ENCODE measurements at places on chromosomes 16 and 17. TPM values are rescaled to one million over a fixed set of nuclear protein-coding genes. Genes with fewer than 3 reads are reported as not detected.
A peak's percentile ranks its signal among the peaks of the same experiment; 100 is the strongest.

The DNASE1L2 gene
- 1.6 TPM for total RNA-seq

The TACO1 gene
- total RNA-seq, result 18.3 TPM

The SPATA32 gene
- not detected for total RNA-seq

The DNAH9 gene
- 0.62 TPM for total RNA-seq

The GPR179 gene
- total RNA-seq, result not detected

The FLCN gene
- 16.3 TPM for total RNA-seq

The SHBG gene
- total RNA-seq, result not detected

The GPR142 gene
- not detected for total RNA-seq

The MTSS2 gene
- 22.1 TPM for total RNA-seq

- H3K4me1 ChIP-seq, result peaks cover 11% of the 10 kb centered on the region
- no peaks in the 10 kb centered on the region for H3K27me3 ChIP-seq
- no peak overlapping the region for H3K27ac ChIP-seq
- H3K4me3 ChIP-seq, result no peak overlapping the region
- H3K36me3 ChIP-seq, result no peaks in the 10 kb centered on the region
Observed at GRCh38 chr17:17934214-17934613, 38.0 kb downstream of the TOM1L2 start.

GRCh38 chr16:17396762-17397498 lies 73.8 kb downstream of the XYLT1 start:
- H3K36me3 ChIP-seq, result no peaks in the 10 kb centered on the region
- H3K27ac ChIP-seq, result no peak overlapping the region
- no peak overlapping the region for H3K4me3 ChIP-seq
- DNase-seq, result no peak
- H3K4me1 ChIP-seq, result peaks cover 31% of the 10 kb centered on the region

- DNase-seq, result no peak
- H3K4me3 ChIP-seq, result no peak overlapping the region
- H3K27me3 ChIP-seq, result no peaks in the 10 kb centered on the region
- H3K36me3 ChIP-seq, result no peaks in the 10 kb centered on the region
Observed at GRCh38 chr16:69412287-69412686, 12.1 kb upstream of the CYB5B start.

GRCh38 chr16:5972747-5973146 lies 875.2 kb upstream of the EEF2KMT start:
- H3K36me3 ChIP-seq, result no peaks in the 10 kb centered on the region
- H3K27me3 ChIP-seq, result no peaks in the 10 kb centered on the region
- no peak for DNase-seq

GRCh38 chr16:27185776-27186130 lies 17.6 kb upstream of the KDM8 start:
- no peaks in the 10 kb centered on the region for H3K36me3 ChIP-seq
- H3K4me1 ChIP-seq, result no peaks in the 10 kb centered on the region
- H3K27me3 ChIP-seq, result no peaks in the 10 kb centered on the region
- no peak overlapping the region for H3K4me3 ChIP-seq
- no peak overlapping the region for H3K27ac ChIP-seq
- no peak for DNase-seq

DNA sequence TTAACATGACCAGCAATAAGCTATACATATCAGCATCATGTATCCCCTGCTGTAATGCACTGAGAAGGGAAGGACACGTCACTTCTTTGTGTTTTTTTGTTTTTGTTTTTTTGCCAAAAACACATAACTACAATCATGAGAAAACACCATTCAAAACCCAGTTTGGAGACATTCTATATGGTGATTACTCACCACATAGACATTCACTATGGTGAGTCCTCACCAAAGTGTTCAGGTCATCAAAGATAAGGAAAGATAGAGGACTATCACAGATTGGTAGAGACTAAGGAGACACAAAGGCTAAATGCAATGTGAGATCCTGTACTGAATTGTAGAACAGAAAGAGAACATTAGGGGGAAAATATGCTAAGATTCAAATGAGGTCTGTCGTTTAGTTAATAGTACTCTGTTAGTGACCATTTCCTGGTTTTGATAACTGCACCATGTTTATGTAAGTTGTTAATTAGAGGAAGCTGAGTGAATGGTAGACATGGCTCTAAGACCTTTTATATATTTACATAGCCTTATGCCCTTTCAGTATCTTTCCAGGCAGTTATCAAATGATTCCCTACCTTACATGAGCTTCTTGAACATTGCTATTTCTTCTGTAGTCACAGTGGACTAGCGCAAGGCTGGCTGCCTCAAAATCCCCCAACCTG lies 46.6 kb downstream of the PIK3R5 start:
- H3K36me3 ChIP-seq, result no peaks in the 10 kb centered on the region
- H3K4me3 ChIP-seq, result no peak overlapping the region
- H3K27ac ChIP-seq, result no peak overlapping the region
- H3K27me3 ChIP-seq, result no peaks in the 10 kb centered on the region
- no peaks in the 10 kb centered on the region for H3K4me1 ChIP-seq

DNA sequence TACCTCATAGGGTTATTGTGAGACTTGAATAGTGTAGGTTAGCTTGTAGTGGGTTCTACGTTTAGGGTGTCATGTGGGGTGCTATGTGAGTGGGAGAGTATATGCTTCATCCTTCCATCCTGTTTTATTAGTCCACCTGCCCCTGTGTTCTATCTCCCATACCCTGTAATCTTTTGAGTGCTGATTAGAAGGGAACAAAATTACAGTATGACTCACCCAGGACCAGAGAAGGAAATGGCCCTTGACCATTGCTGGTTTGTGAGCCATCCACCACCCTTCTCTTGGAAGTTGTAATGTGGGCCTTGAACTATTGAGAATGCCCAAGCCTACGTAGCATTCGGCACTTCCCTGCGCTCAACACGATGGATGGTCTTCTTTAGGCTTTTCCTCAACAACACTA lies 17.1 kb downstream of the SAP30BP start:
- peaks cover 17% of the 10 kb centered on the region for H3K4me1 ChIP-seq
- no peak overlapping the region for H3K27ac ChIP-seq
- H3K4me3 ChIP-seq, result no peak overlapping the region
- H3K36me3 ChIP-seq, result no peaks in the 10 kb centered on the region
- no peaks in the 10 kb centered on the region for H3K27me3 ChIP-seq
- no peak for DNase-seq

- no peak overlapping the region for H3K4me3 ChIP-seq
- H3K27ac ChIP-seq, result no peak overlapping the region
- peaks cover 6% of the 10 kb centered on the region for H3K4me1 ChIP-seq
- no peaks in the 10 kb centered on the region for H3K36me3 ChIP-seq
- H3K27me3 ChIP-seq, result no peaks in the 10 kb centered on the region
- no peak for DNase-seq
Observed at GRCh38 chr16:60792437-60792836, 1243.8 kb downstream of the CDH8 start.

DNA sequence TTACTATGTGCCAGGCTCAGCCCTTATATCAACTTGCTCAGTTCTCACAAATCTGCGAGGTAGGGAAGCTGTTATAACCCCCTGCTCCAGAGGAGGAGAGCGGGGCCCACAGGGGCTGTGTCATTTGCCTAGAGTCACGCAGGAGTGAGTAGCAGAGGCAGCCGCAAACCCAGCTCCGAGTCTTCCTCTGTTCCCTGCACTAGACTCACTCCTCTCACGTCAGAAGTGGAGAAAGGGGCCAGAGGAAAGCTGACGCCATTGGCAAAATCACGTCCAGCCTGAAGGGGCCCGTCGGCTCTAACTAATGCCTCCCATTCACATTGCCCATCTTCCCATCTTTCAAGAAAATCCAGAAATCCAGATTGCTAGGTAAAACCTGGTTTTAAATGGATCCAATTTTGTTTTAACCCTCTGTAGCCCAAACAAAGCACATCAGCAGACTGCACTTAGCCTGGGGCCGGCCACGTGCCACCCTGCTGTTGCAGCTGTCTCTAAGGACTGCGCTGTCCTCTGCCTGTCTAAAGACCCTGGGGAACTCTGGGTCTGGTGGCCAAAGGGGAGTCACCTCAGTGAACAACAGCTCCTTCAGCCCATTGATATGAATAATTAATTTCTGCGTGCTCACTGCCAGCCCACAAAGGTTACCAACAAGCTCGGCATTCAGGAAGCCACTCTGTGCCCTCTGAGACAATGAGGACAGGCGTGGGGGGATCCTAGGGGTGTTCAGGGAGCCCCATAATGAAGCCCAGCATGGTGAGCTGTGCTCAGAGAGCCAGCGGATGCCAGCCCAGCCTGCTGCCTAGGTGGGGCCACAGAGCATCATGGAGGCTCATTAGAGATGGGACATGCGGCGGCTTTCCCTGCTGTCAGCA lies 36.7 kb upstream of the ABR start:
- peaks cover 15% of the 10 kb centered on the region for H3K4me1 ChIP-seq
- H3K27me3 ChIP-seq, result peaks cover 13% of the 10 kb centered on the region
- DNase-seq, result peak; percentile 23
- H3K27ac ChIP-seq, result peak overlapping the region; percentile 80

- H3K36me3 ChIP-seq, result no peaks in the 10 kb centered on the region
- peaks cover 77% of the 10 kb centered on the region for H3K27me3 ChIP-seq
- H3K4me3 ChIP-seq, result peak overlapping the region; percentile 28
- no peak overlapping the region for H3K27ac ChIP-seq
- H3K4me1 ChIP-seq, result peaks cover 43% of the 10 kb centered on the region
Observed at GRCh38 chr16:85461022-85461813, 151.9 kb upstream of the GSE1 start.

- H3K27ac ChIP-seq, result no peak overlapping the region
- no peaks in the 10 kb centered on the region for H3K36me3 ChIP-seq
- no peaks in the 10 kb centered on the region for H3K27me3 ChIP-seq
- no peaks in the 10 kb centered on the region for H3K4me1 ChIP-seq
Observed at GRCh38 chr16:26697807-26698206, 368.9 kb upstream of the C16orf82 start.

- H3K27ac ChIP-seq, result no peak overlapping the region
- DNase-seq, result no peak
- no peak overlapping the region for H3K4me3 ChIP-seq
- no peaks in the 10 kb centered on the region for H3K36me3 ChIP-seq
Observed at GRCh38 chr16:69932228-69932627, 18.9 kb upstream of the CLEC18A start.

DNA sequence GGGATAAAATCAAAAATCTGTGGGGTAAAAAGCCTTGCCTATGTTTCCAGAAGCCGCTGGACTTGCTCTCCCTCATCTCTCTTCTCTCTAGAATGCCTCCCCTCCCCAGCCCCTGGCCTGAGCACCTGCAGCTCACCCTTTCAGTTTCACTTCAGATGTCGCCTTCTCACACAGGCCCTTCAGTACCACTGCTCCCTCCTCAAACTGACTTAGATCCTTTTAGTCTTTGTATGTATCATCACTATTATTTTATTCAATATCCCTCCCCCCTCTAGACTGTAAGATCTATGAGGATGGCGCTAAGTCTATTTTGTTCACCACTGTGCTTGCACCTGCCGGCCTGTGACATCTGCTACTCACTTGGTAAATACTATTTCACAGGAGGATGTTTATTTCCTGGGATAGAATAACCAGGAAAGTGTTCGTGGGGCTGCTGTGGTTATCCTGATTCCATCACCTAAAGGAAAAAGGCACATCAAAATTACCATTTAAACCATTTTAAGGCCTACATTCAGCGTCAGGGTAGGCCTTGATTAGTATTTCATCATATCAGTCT lies 122.3 kb downstream of the MRTFB start:
- H3K4me1 ChIP-seq, result no peaks in the 10 kb centered on the region
- H3K27ac ChIP-seq, result no peak overlapping the region
- DNase-seq, result no peak
- H3K4me3 ChIP-seq, result no peak overlapping the region
- H3K27me3 ChIP-seq, result no peaks in the 10 kb centered on the region

DNA sequence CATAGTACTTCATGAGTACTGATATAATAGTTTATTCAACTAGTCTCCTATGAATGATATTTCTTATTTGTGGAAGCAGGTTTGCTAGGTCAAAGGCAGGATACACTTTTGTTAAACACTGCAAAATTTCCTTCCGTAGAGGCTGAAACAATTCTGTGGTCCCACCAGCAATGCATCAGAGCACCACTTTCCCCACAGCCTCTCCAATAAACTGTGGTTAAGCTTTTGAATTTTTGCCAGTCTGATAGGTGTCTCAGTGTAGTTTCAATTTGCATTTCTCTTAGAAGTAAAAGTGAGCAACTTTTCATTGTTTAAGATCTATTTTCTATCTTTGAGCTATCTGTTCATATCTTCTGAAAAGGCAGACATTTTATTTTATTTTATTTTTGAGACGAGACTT lies 36.4 kb upstream of the CORO6 start:
- H3K27ac ChIP-seq, result no peak overlapping the region
- peaks cover 8% of the 10 kb centered on the region for H3K4me1 ChIP-seq
- H3K36me3 ChIP-seq, result no peaks in the 10 kb centered on the region
- no peaks in the 10 kb centered on the region for H3K27me3 ChIP-seq
- H3K4me3 ChIP-seq, result no peak overlapping the region
- DNase-seq, result no peak

- no peaks in the 10 kb centered on the region for H3K4me1 ChIP-seq
- H3K27ac ChIP-seq, result no peak overlapping the region
- H3K27me3 ChIP-seq, result no peaks in the 10 kb centered on the region
Observed at GRCh38 chr16:86545481-86545880, 9.6 kb downstream of the MTHFSD start.

GRCh38 chr17:7026471-7027115 lies 3.7 kb downstream of the BCL6B start:
- H3K36me3 ChIP-seq, result no peaks in the 10 kb centered on the region
- H3K4me1 ChIP-seq, result peaks cover 3% of the 10 kb centered on the region
- H3K4me3 ChIP-seq, result no peak overlapping the region
- no peak overlapping the region for H3K27ac ChIP-seq

DNA sequence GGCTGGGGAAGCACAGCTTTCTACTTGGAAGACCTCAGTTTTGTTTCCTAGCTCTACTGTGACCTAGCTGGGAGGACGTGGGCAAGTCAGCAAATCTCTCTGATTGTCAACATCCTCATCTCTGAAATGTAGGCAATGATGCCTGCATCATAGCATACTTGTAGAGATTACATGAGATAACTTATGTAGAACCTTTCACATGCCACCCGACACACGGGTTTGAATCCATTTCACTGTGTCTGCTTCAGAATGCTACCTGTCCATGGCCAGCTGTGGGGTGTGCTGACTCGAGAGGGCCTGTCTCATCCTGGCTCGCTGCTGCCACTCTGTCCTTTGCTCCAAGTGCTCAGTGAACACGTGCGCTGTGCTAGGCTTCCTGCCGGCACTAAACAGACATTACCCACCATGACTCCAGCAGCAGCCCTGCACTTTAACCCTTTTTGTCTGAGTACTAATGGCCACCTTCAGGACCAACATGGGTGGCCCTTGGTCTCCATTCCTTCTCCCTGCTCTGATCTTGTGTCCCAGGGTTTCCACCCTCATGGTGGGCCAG lies 7.4 kb downstream of the ADAP2 start:
- DNase-seq, result no peak
- H3K27ac ChIP-seq, result no peak overlapping the region
- no peaks in the 10 kb centered on the region for H3K36me3 ChIP-seq
- no peak overlapping the region for H3K4me3 ChIP-seq
- H3K4me1 ChIP-seq, result no peaks in the 10 kb centered on the region

- DNase-seq, result no peak
- no peaks in the 10 kb centered on the region for H3K27me3 ChIP-seq
Observed at GRCh38 chr16:78778101-78779004, 678.9 kb downstream of the WWOX start.

GRCh38 chr16:12728469-12728868 lies 75.2 kb downstream of the CPPED1 start:
- H3K27me3 ChIP-seq, result no peaks in the 10 kb centered on the region
- H3K36me3 ChIP-seq, result no peaks in the 10 kb centered on the region
- H3K4me1 ChIP-seq, result peaks cover 11% of the 10 kb centered on the region
- no peak for DNase-seq

- H3K27ac ChIP-seq, result no peak overlapping the region
- no peak for DNase-seq
- H3K36me3 ChIP-seq, result no peaks in the 10 kb centered on the region
Observed at GRCh38 chr16:58152246-58152868, 23.2 kb upstream of the CFAP20 start.

- H3K36me3 ChIP-seq, result no peaks in the 10 kb centered on the region
- no peaks in the 10 kb centered on the region for H3K4me1 ChIP-seq
- H3K27me3 ChIP-seq, result no peaks in the 10 kb centered on the region
- no peak overlapping the region for H3K27ac ChIP-seq
- no peak overlapping the region for H3K4me3 ChIP-seq
- DNase-seq, result no peak
Observed at GRCh38 chr16:57753448-57754353, 18.1 kb downstream of the KATNB1 start.

Data from neural progenitor cell (in vitro differentiated cells).